ENCODE measurements at places on chromosomes 3 and 15.

- no peak for DNase-seq
Measured at GRCh38 chr3:64599651-64600050, 88.1 kb downstream of the ADAMTS9 start.

DNA sequence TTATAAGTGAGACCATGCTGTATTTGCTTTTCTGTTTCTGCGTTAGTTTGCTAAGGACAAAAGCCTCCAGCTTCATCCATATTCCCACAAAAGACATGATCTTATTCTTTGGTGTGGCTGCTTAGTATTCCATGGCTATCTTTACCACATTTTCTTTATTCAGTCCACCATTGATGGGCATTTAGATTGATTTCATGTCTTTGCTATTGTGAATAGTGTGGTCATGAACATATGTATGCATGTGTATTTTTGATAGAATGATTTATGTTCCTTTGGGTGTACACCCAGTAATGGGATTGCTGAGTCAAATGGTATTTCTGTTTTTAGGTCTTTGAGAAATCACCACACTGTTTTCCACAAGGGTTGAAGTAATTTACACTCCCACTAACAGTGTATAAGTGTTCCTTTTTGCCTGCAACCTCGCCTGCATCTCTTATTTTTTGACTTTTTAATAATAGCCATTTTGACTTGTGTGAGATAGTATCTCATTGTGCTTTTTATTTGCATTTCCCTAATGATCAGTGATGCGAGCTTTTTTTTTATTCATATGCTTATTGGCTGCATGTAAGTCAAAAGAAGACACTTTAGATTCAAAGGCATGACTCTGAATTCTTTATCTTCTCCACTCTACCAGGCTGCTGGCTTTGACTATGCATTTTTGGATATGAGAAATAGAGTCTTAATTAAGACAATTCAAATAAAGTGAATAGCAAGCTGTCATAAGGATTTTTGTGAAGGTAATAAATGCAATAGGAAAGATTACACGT lies 183.3 kb upstream of the SYNPR start:
- no peak for DNase-seq

GRCh38 chr3:111299192-111299615 lies 227.6 kb downstream of the NECTIN3 start:
- no peak for DNase-seq

DNA sequence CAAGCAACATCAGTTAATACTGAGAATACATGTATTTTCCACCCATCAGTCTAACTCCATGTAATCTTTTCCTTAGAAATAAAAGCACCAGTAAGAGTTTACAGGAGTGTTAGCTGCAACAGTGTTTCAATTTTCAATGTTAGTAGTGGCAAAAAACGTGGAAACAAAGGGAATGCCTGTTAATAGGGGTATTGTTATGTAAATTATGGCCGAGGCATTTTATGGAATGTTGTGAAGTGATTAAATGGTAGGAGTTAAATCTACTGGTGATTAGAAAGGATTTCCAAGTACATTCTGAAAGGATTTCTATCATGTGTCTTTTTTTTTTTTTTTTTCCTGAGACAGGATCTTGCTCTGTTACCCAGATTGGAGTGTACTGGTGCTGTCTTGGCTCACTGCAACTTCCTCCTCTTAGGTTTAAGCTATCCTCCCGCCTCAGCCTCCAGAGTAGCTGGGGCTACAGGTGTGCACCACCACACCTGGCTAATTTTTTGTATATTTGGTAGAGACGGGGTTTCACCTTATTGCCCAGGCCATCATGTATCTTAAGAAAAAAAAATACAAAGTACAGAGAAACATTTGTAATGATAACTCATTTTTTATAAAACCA lies 6.6 kb downstream of the ATP6V1A start:
- DNase-seq, result no peak

DNA sequence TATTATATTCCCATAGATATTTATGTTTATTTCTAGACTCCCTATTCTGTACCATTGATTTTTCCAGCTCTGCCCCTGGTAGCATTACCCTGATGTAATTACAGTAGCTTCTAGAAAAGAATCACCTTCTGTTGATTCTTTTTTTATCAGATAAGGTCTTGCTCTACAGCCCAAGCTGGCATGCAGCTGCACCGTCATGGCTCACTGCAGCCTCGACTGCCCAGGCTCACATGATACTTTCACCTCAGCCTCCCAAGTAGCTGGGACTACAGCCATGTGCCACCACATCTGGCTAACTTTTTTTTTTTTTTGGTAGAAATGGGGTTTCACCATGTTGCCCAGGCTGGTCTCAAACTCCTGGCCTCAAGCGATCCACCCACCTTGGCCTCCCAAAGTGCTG lies 41.8 kb downstream of the SLC24A1 start:
- DNase-seq, result no peak

GRCh38 chr3:188509316-188509715 lies 355.4 kb downstream of the LPP start:
- no peak for DNase-seq

GRCh38 chr3:113531826-113532697 lies at the start of gene SIDT1:
Gene SIDT1, plus strand, starts transcription at chr3:113532555. Its CDS starts 467 bp downstream, at chr3:113533022.
- DNase-seq, result peak; percentile 12

- DNase-seq, result no peak
Measured at GRCh38 chr3:108528459-108529252, 18.3 kb upstream of the MYH15 start.

DNA sequence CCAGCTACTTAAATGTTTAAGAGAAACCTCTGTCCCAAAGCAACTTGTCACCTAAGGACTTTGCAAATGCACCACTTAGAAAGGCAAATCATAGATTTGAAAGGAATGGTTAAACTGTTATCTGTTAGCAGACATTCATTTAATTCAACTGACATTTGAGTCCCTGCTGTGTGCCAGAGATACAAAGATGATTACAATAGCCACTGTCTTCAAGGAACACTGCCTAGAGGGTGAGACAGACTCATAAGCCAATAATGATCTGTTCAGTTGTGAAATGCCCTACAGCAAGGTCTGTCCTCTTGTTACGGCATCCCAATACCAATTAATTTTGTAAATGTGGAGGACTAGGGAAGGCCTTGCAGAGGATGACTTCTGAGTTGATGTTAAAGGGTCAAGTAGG lies 113.1 kb downstream of the ATG7 start:
- no peak for DNase-seq

- no peak for DNase-seq
Measured at GRCh38 chr15:66713843-66714508, 11.9 kb downstream of the SMAD6 start.

DNA sequence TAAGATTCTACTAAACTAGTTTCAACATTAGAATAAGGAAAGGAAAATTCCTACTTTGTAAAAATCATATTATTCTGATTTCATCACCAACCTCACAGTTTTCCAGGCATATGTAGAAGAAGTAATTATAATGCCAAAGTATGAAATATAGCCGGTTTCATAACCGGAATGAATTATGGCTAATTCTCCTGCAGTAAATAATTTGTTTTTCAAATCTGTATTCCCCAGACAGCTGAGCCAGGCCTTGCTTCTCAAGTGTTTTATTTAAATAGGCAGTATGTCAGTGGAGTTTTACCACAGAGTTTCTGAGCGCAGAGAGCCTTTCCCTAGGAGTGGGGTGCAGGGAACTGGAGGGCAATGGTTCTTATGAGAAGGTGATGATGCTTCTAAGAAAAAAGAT lies 8.7 kb upstream of the CPA3 start:
- no peak for DNase-seq

GRCh38 chr3:86792316-86792715 lies 198.6 kb downstream of the VGLL3 start:
- no peak for DNase-seq

DNA sequence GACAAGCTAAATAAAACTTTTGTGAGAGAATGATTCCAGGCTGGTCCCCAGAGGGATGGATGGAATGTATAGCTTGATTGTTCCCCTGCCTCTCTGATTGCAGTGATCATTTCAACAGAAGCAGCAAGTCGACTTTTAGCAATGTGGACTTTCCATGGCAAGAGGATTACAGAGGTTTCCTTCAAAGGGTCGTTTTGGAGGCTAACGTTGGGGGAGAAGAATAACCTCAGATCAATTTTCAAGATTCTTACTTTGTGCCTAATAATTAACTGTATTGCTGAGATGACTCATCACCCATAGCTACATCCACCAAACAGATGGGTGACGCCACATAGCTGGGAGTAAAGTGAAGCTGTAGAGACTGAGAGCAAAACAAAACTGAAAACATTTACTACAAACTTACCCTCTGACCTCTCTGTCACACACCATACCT lies 79.9 kb downstream of the GTPBP8 start:
- DNase-seq, result no peak

DNA sequence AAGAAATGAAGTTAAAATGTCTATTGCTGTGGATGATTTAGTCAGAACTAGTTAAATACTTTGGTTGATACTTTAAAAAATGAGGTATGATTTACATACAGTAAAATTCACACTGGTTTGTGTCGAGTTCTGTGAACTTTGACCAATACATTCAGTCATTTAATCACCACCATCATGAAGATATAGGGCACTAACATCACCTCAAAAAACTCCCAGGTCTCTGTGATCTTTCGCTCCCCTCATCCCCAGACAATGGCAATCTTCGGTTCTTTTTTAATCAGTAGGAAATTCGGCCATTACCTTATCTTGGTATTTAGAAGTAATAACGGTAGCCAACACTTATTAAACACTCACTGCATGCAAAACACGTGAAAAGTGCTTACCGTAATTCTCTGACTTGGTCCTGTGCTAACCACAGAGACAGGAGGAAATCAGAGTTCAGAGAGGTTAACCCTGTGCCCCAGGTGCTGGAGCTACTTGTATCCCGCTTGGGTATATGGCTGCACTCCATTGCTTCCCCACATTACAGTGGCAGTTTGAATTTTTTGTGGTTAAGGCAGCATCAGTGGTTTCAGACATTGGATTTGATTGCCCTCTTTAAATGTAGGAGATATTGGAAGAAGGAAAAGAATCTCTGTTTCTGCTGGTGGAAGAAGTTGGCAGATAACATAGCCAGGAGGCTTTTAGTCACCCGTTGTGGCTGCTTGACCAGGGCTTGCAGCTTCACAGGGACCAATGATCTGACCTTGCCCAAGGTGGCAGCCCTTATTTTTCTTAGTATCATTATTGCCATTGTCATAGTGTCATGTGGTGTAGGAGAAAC lies 4.2 kb downstream of the PLCL2 start:
- no peak for DNase-seq

DNA sequence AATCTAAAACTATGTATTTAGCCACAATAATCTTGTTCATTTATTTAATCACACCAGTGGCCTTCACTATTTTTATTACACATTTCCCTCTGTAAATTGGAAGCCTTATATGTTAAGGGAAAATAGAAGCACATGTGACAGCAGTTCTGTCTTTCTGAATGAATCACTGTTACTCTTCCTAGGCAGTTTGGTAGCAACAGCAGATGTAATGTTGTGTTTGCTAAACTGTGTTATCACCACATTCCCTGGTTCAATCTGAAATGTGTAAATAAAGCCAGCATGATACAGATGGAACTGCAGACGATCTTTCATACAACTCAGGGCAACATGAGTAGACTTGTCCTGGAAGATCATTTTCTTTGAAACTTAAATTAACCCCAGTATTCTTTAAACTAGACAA lies 220.1 kb downstream of the MCTP2 start:
- DNase-seq, result no peak

DNA sequence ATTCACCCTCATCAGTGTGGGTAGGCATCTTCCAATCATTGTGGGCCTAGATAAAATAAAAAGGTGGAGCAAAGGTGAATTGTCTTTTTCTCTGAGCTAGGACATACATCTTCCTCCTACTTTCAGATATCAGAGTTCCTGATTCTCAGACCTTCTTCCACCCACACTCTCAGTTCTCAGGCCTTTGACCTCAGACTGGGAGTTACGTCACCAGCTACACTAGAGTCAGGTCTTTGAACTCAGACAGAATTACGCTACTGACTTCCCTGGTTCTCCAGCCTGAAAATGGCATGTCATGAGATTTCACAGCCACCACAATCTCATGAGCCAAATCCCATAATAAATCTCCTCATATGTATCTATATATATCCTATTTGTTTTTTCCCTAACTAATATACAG lies 39.0 kb downstream of the STRIT1 start:
- no peak for DNase-seq
